ENCODE measurements at places on chromosomes 4 and X.

DNA sequence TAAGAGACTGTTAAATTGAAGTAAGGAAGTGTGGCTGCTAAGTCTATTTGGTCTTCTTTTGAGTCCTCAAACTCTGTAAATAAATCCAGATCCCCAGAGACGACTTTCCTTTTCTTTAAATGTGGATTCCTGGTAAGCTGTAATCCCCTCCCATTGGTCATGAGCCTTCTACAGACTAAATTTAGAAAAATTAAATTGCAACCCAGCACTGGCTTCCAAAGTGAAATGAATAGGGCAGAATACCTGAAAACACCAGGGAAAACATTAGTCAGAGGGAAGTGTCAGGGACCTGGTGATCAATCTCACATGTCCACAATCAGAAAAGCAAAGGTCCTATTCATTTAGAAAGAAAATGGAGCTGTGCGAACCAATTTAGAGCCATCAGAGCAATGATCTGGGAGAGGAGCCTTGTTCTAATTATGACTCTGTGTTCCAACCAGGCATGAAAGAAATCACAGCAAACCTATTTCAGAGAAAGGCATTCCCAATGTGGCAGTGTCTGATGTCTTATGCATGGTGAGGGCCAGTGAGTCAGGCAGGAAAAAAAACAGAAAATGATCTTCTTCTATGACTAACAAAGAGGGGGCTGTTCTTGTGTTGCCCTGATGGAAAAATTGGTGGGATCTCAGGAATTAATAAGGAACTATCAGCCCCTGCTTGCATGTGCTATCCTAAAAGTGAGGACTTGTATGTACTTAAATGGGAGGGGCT is 19.8 kb upstream of the CCDC149 start:
- DNase-seq: no peak

DNA sequence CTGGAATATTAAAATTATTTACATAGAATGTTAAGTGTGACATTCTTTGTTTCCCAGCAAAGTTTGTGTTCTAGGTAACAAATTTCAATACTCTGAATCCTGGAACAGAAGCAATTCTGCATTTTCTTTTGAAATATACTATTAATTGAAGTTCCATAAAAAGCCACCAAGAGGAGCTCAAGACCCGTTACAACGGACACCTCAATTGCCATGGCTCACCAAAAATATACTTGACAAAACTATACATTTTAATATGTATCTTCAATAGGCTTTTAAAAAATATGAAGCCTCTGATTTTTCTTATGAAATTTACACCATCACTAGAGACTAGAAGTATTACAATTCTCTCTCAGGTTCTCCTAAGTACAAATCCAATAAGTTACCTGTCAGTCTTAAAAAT is 111.4 kb downstream of the NYX start:
- DNase-seq: peak; percentile 8

GRCh38 chrX:56564921-56565840 is 1.8 kb downstream of the UBQLN2 start:
- peak; percentile 24 for DNase-seq

DNA sequence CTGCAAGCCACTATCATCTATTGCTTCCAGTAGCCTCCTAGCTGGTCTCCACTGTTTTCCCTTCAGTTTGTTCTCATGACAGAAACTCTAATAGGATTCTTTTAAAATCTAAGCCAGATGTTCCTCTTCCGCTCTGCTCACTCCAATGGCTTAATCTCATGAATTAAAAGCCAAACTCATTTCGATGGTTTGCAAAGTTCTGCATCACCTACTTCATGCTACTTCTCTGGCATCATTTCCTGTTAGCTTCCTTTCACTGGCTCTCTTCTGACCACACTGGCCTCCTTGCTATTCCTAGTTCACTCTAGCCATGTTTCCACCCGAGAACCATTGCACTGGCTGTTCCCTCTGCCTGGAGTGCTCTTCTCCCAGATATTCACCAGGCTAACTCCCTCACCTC is 102.0 kb upstream of the LSM6 start:
- no peak for DNase-seq

GRCh38 chr4:8552581-8553205 is 27.5 kb upstream of the GPR78 start:
- peak; percentile 5 for DNase-seq

DNA sequence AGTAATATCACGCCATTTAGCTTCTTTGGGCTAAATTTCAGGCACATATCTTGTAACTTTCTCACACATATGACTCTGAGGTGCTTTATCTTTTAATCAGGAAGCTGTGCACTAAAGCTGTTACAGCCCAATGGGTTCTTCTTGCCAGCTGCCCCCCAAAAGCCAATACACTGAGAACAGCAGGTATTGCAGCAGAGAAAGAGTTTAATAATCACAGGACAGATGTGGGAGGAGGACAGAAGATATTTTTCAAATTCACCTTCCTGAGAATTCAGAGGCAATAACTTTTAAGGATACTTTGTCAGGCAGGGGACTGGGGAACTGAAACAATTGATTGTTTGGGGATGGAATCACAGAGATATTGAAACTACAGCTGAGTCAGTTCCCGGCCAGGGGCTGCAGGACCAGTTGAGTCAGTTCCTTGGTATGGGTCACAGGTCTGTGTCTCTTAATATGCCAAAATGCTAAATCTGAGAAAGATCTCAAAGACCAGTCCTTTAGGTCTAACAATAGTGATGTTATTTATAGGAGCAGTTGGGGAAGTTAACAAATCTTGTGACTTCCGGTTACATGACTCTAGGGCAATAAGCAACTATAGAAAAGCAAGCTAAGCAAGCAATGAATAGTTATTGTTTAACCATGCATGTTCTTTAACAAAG is 28.1 kb downstream of the DDIT4L start:
- no peak for DNase-seq

GRCh38 chr4:125666635-125667034 is 351.9 kb downstream of the FAT4 start:
- DNase-seq: no peak

- DNase-seq: no peak
These were observed 1.1 kb upstream of the EDNRA start for GRCh38 chr4:147479786-147480185.

GRCh38 chrX:16788477-16788876 is 2.2 kb downstream of the TXLNG start:
- DNase-seq: no peak

GRCh38 chr4:10584042-10584441 is 100.5 kb downstream of the CLNK start:
- no peak for DNase-seq

DNA sequence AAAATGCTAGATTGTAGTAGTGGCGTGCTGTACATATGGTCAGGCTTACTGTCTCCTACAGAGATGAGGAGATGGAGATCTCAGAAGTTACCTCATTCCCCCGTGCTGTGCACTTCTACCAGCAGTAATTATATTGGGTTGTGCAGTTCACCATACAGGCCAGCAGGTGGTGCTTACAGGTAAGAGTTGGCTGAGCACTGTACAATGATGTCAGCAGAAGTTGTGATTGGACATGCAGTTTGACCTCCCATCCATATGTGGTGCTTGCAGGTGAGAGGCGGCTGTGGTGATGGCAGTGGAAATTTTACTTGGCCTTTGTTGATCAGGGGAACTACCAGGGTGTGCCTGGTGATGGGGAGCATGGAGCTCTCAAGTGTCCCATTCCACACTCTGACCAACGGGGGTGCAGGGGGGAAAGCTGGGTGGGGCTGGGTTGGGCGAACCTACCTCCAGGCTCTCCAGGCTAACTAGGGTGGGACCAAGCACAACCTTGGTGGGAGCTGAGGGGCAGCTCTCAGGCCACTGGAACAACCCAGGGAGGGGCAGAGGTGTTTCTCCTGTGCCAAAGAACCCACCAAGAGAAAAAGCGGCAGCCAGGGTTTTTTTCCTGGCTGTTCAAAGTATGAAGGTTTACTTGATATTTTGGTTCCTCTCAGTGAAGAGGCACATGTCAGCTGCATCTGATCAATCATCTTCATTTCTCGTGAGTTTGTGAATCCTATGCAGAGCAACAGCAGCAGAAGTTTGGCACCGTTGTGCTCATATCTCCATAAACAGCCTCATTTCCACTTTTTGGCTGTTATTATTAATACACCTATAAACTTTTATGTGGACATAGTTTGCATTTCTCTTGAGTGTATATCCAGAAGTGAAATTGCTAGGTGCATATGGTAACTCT is 73.8 kb upstream of the FREM3 start:
- peak; percentile 21 for DNase-seq

GRCh38 chr4:48032721-48033120 is 16.1 kb downstream of the NIPAL1 start:
- no peak for DNase-seq

DNA sequence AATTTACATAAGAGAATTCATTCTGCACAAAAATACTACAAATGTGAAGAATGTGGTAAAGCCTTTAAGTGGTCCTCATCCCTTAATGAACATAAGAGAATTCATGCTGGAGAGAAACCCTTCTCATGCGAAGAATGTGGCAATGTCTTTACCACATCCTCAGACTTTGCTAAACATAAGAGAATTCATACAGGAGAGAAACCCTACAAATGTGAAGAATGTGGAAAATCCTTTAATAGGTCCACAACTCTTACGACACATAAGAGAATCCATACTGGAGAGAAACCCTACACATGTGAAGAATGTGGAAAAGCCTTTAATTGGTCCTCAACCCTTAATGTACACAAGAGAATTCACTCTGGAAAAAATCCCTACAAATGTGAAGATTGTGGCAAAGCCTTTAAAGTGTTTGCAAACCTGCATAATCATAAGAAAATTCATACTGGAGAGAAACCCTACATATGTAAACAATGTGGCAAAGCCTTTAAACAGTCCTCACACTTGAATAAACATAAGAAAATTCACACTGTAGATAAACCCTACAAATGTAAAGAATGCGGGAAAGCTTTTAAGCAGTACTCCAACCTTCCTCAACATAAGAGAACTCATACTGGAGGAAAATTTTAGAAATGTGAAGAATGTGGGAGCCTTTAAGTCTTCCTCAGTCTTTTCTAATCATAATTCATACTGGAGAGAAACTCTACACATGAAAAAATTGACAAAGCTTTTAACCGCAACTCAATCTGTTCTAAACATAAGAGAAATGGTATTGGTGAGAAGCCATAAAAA is 37.4 kb downstream of the ZNF718 start:
- no peak for DNase-seq

DNA sequence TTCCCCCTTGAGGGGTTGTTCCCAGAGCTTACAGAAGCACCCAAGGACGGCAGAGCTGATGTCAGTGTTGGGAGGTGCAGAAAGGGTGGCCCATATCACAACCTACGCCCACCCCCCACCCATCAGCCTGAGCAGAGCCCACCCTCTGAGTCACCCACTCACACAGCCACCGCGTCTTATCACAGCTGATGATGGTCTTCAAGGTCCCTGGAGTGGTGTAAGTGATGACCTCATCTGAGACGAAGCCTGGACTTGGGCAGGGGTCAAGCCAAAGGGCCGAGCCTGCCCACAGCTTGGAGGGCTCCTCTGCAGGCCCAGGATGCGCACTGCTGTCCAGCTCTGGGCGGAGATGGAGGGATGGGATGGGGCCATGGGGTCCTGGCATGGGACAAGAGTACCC is 3.0 kb upstream of the HTRA3 start:
- no peak for DNase-seq

DNA sequence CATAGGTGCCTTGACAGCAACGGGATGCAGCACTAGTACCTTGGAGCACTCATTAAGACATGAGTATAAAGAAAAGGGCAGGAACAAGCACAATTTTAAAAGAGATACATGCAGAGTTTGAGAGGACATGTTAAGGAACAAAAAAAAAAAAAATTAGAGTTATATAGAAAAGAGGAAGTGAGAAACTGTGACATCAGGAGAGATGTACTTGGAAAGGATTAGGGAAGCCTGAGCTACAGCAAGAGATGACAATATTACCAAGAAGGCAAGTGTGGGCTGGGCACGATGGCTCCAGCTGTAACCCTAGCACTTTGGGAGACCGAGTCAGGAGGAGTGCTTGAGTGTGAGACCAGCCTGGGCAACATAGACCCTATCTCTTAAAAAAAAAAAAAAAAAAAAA is 37.4 kb downstream of the GPR143 start:
- no peak for DNase-seq

DNA sequence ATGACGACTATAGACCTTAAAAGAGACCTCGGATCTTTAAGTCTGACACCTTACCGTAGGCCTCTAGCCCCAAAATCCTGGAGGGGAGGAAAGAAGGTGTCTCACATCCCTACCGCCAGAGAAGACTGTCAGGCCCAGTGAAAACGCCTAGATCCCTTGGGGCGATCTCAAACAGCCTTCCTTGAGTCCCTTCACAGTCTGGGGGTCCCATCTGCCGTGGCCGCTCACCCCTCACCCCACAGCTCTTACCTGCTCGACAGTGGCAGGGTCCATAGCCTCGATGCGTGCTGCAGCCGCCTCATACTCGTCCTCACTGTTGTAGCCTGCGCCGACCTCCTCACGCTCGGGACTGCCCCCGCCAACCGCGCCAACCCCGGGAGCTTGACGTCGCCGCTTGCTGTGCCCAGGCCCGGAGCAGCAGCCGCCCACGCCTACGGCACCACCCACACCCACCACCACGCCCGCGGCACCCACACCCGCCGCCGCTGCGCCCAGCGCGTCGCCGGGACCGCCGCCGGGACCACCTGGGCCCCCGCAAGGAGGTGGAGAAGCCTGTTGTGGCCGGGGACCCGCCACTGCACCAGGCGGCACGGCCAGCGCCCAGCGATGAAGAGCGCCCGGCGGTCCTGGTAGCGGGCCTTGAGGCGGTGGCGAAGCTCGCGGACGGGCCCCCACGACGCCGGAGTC is 536 bp downstream of the OTUD5 start:
- no peak for DNase-seq

DNA sequence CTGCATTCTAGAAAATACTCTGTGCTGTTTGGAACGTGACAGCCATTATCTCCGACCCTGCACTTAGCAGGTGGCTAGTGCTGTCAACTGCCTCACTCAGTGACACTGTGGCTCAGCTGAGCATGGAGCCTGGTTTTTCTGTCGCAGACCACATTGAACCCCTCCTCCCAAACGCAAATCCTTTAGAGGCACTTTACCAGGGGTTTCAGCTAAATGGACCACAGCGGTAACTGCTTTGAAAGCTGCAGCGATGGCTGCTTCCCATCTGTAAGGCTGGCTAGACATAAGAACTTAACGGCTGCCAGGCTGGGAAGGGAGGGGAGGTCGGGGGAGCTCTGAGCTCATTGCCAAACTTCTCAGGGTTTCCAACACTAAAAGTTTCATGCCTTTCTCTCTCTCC is 8.1 kb downstream of the SLC34A2 start:
- no peak for DNase-seq

Data from SK-N-SH (cell line).